Activated naive CD8-positive, alpha-beta T cell treated with anti-CD3 and anti-CD28 coated beads for 36 hours (primary cell): ENCODE measurements at places on chromosomes 7 and 10. TPM values are rescaled to one million over a fixed set of nuclear protein-coding genes. Genes with fewer than 3 reads are reported as not detected.

DNA sequence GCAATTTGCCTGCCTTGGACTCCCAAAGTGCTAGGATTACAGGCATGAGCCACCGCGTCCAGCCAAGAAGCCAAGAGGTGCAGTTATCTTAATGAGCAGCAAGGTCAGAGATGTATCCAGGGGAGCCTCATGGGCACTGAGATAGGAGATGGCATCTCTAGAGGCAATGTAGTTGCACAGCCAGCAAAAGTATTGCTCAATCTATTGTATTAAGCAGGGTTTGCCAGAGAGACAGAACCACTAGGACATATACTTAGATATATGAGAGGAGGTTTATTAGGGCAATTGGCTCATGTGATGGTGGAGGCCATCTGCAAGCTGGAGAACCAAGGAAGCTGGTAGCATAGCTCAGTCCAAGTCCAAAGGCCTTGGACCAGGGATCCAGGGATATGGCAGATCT lies 16.3 kb upstream of the VPS26A start:
- H3K4me1 ChIP-seq, result peaks cover 4% of the 10 kb centered on the region
- peaks cover 16% of the 10 kb centered on the region for H3K36me3 ChIP-seq
- no peak overlapping the region for H3K27ac ChIP-seq
- no peak for DNase-seq
- no peaks in the 10 kb centered on the region for H3K27me3 ChIP-seq
- H3K4me3 ChIP-seq, result no peak overlapping the region

NPY gene
- not detected for total RNA-seq

GRCh38 chr10:28790146-28790545 lies 112.8 kb downstream of the BAMBI start:
- peaks cover 25% of the 10 kb centered on the region for H3K27me3 ChIP-seq
- no peak overlapping the region for H3K4me3 ChIP-seq
- H3K36me3 ChIP-seq, result no peaks in the 10 kb centered on the region
- no peak overlapping the region for H3K27ac ChIP-seq
- no peak for DNase-seq

ANKRD7 gene
- 1.6 TPM for total RNA-seq

GRCh38 chr7:105196473-105196872 lies 182.5 kb downstream of the KMT2E start:
- peaks cover 13% of the 10 kb centered on the region for H3K36me3 ChIP-seq
- no peak overlapping the region for H3K4me3 ChIP-seq
- H3K4me1 ChIP-seq, result peaks cover 8% of the 10 kb centered on the region
- no peaks in the 10 kb centered on the region for H3K27me3 ChIP-seq
- DNase-seq, result no peak

SMIM30 gene
- 55.5 TPM for total RNA-seq

- H3K36me3 ChIP-seq, result peaks cover 15% of the 10 kb centered on the region
- H3K4me1 ChIP-seq, result peaks cover 22% of the 10 kb centered on the region
- H3K4me3 ChIP-seq, result no peak overlapping the region
- DNase-seq, result no peak
- no peak overlapping the region for H3K27ac ChIP-seq
These were observed 15.7 kb downstream of the PPP3CB start for GRCh38 chr10:73480158-73480557.

DNAAF5 gene
- total RNA-seq, result 48.5 TPM
